Stimulated activated CD4-positive, alpha-beta T cell treated with anti-CD3 and anti-CD28 coated beads, TNF-alpha, amount 100 ng/mL, for 24 hours (primary cell): ENCODE measurements at places on chromosomes 2 and 18.

DNA sequence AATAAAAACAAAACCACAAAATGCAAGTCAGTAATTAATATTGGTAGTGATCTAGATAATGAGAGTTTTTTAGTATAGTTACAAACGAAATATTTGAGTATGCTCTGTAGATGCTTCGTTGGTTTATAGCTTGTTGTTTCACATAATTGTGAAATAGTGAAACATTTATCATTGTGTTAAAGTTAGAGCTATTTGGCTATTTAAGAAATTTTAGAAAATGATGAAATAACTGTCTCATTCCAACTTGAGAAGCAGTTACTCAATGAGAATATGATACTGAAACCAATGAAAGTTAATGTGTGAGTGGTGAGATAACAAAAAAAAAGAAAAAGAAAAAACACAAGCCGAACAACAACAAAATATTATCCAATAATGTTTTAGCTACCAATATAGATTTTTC lies 475.6 kb upstream of the ZEB2 start:
- no peak for DNase-seq

DNA sequence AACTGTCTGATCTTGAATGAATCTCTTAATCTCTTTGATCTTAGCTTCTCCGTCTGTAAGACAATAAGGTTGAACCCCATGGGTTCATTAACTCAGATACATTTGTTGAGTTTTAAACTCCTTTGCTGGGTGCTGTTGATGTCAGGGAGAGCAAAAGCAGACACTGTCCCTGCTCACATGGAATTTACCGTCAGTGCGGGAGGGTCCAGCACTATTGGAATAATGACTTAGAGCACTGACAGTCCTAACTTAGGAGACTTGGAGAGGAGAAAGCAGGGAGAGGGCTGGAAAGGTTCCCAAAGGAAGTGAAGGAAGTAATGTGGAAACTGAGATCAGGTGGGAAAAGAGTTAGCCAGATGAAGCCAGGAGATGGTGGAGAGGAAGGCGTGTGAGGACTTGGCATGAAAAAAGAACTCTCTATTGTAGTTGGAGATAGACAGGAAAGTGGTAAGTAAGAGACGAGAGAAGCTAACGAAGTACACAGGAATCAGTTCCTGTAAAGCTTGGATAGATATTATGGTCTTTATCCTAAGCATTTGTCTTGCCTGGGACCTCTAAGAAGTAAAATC lies 141.4 kb upstream of the SERTAD2 start:
- DNase-seq = no peak

DNA sequence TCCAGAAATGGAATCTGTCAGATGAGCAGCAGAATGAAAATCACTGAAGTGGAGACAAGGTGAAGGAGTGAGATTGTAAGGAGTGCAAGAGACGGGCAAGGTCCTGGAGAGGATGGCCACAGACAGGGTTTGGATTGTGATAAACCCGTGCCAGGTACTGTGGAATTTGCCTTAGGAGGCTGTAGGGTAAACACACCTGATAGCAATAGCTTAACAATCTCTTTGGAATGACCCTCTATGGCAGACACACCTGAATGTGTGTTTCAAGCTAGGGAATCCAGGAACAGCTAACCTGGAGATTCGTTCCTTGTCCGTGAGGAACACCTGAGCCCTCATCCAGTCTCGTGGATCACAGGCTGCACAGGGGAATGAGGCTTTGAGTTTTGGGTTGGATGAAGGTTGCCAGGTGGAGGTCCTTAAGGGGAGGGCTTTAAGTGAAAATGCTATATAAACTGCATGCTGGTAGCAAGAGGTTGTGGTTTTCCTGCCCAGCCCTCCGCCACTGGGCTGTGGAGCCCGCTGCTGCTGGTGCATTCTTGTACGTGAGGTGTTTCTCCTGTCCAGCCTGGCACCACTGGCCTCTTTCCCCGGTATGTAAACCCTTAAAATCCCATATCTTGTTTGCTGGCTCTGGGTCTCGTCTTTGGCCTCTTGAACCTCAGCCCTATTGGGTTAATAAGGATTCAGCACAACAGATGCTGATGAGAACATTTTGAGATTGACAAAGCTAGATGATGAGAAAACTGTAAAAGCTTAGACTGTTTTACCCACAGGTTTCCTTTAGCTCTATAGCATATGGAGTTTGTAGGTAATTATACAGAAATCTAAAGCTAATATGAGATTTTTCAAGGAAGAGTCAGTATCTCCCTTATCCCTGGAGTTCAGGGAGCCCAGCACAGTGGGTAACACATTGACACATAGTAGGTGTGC lies 117.9 kb downstream of the ARHGAP15 start:
- DNase-seq = no peak

GRCh38 chr2:28751956-28752630 lies 463 bp downstream of the PPP1CB start:
- peak; percentile 8 for DNase-seq

DNA sequence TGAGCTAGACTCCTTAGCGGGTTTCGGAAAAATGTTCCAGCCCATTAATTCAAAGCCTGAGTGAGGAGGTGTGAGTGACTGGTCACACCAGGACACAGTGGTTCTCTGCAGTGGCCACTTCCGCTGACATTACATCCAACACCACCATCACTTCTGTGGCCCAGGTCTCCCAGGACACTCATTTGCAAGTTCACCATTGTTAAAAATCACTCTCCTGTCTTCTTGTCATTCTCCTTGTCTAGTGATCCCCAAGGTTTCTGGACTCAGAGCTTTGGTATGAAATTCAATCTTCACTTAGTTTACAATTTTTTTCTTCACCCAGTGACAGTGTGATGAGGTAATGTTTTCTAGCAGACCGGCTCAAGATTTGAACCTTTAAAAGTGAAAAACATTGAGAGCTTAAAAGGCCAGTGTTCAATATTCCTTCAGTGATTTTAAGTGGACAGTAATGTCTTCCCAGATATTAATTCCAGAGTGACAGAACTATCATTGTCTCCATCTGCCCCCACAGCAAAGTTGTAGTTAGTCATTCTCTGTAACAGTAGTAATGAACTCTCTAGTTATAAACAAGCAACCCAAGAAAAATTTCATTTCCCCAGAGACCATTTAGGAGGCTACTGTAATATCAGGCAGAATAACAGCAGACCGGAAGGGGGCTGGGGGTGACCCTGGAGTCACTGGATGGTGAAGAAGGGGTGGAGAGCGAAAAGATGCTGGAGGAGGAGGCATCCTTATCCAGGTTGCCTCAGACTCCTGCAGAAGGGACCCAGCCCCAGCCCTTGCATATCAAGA lies 164.9 kb downstream of the GFPT1 start:
- no peak for DNase-seq

- DNase-seq = no peak
These were observed 61.1 kb downstream of the KCNF1 start for GRCh38 chr2:10972683-10973433.

GRCh38 chr2:105396254-105397024 lies 2.4 kb downstream of the FHL2 start:
- peak; percentile 30 for DNase-seq

GRCh38 chr2:139492131-139492680 lies 712.0 kb upstream of the NXPH2 start:
- no peak for DNase-seq

DNA sequence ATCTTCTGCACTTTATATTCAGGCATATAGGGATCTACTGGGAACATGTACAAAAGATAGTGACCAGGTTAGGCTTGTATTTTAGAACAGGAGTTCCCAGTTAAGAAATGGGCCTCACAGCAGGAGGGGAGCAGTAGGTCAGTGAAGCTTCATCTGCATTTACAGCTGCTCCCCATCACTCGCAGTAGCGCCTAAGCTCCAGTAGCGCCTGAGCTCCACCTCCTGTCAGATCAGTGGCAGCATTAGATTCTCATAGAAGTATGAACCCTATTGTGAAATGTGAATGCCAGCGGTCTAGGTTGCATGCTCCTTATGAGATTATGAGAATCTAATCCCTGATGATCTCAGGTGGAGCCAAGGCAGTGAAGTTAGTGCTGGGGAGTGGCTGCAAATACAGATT lies 224.4 kb upstream of the CYRIA start:
- no peak for DNase-seq
